ENCODE measurements at places on chromosomes 13 and 19.

DNA sequence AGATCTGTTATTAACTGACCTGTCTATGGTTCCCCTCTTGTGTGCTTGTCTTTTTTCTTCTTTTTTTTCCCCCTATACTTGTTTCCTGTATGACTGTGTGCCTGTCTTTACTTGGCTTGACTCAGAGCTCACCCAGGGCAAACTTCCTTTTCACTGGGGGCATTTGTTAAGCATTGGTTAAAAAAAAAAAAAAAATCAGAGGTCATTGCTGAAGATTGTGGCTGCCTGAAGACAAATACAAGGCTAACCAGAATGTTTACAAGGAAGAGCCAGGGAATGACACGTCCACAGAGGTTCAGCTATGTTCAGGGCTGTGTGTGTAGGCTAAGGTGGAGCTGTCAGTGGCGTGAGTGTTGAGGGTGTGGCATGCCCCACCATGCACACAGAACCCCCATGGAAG lies 47.1 kb downstream of the LNX2 start:
- DNase-seq: no peak

- no peak for DNase-seq
These were observed 73.5 kb downstream of the CAB39L start for GRCh38 chr13:49370371-49370770.

DNA sequence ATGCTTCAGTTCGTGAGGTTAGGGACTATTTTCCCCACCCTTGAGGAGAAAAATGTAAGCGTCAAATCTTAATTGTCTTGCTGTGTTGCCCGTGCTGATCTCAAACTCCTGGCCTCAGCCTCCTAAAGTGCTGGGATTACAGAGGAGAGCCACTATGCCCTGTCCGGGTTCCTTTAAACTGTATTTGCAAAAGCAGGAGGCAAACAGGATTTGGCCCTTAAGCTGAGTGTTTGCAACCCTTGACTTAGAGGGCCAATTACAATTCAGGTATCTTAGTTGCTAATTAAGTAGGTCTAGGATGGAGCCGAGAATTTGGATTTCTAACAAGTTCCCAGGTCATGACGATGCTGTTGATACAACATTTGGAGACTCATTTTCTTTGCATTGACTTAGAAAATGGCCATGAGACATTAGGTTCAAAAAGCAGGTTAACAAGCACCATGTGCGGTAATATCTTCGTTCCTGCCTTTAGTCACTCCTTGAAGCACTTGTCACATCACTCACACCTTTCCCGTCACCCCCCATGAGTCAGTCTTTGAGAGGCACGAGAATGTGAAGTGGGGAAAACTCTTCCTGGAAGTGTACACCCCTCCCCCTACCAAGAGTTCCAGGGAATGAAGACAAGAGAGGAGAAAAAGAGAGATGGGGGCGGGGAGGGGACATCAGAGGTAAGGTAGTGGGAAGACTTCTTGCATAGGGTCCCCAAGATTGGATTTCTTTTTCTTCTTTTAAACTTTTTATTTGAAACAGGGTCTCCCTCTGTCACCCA lies 2.6 kb downstream of the NAPSA start:
- DNase-seq: no peak

DNA sequence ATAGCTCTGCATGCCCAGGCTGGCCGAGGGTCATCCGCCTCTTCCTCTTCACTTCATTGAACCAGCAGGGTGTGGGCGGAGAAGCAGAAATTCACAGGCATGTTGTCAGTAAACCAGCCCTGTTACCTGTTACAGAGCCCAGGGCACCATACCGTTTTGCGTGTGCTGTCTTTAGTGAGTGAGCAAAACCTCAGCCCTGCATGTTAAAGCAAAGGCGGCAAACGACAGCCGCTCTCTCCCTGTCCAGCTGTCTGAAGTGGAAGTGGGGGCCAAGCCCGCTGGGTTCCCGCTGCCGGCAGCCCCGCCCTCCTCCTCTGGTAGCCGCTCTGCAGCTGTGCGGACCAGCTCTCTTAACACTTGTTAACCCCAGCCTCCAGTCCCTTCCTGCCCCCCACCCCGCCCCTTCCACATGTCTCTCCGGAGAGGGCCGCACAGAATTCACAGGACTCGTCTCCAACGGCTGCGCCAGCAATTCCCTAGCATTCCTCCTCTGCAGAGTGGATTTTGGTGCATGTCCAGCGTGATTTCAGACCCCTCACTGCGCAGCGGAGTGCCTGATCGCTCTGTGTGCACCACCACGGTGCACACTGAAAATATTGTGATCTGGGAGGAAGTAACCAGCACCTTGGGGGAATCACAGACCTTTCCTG lies 12.7 kb downstream of the KLHL26 start:
- DNase-seq: no peak

GRCh38 chr19:34263745-34264237 lies 9.4 kb downstream of the GARRE1 start:
- DNase-seq: no peak

GRCh38 chr19:15441317-15441716 lies 8.4 kb downstream of the WIZ start:
- no peak for DNase-seq

GRCh38 chr19:11321191-11322126 lies 18.0 kb downstream of the RAB3D start:
- DNase-seq: no peak

DNA sequence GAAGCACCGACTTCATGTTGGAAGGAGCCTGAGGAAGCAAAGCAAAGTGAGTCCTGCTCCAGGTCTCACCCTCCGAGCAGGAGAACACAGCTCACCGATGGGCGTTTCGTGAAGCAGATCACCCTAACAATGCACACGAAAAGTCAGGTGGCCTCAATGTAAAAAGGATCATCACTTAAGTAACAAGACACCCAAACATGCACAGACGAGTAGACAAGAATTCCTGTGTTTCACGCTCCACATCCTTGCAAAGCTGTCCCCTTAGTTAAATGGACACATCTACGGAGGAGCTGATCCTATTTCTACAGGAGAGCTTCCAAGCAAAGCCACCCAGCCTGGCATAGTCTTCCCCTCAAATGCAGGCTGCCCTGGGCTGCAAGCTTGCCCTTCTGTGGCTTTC lies 66.2 kb downstream of the SLC15A1 start:
- DNase-seq: no peak

GRCh38 chr13:87661471-87661870 lies 9.7 kb upstream of the SLITRK5 start:
- no peak for DNase-seq

DNA sequence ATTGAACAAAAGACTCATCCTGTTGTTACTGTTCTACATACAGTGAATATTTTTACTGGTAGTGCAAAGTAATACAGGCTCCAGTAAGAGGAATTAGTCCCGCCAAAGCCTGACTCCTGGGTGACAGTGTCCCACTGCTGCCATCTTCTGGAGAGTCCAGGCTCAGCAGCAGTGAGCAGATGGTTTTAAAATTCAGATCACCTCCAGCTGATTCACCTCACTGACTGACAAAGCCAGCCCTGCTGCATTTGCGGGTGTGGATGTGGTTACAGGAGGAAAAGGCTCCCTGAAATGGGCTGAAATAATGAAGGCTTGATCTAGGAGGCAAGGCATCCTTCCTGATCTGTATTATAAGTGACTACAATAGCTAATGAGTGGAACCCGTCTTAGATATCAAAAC lies 18.3 kb downstream of the PABPC3 start:
- peak; percentile 73 for DNase-seq

GRCh38 chr19:42023121-42023942 lies 29.3 kb upstream of the ATP1A3 start:
- DNase-seq: no peak

DNA sequence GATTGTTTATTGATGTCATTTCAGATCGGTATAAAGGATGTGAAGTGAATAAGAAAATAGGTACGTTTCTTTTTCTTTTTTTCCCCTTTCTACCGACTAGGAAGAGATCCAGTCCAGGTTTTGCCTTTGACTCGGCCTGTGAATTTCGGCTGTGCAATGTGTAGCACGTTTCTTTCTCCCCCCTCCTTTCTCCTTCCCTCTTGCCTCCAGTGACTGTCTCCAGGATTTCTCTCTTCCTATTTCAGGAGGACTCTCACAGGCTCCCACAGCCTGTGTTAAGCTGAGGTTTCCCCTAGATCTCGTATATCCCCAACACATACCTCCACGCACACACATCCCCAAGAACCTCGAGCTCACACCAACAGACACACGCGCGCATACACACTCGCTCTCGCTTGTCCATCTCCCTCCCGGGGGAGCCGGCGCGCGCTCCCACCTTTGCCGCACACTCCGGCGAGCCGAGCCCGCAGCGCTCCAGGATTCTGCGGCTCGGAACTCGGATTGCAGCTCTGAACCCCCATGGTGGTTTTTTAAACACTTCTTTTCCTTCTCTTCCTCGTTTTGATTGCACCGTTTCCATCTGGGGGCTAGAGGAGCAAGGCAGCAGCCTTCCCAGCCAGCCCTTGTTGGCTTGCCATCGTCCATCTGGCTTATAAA lies at the start of gene GPC6:
Gene GPC6 (plus strand): TSS at position 185 of the 657 bp plus-strand sequence.
- no peak for DNase-seq

- DNase-seq: peak; percentile 44
These were observed 3.0 kb downstream of the HSPBP1 start for GRCh38 chr19:55276720-55277430.

- no peak for DNase-seq
These were observed 3.5 kb downstream of the RNF113B start for GRCh38 chr13:98173431-98174152.

GRCh38 chr13:83882606-83882959 lies 309 bp upstream of the SLITRK1 start:
- no peak for DNase-seq

- DNase-seq: no peak
These were observed 36.3 kb downstream of the ZNRF4 start for GRCh38 chr19:5491565-5491964.

DNA sequence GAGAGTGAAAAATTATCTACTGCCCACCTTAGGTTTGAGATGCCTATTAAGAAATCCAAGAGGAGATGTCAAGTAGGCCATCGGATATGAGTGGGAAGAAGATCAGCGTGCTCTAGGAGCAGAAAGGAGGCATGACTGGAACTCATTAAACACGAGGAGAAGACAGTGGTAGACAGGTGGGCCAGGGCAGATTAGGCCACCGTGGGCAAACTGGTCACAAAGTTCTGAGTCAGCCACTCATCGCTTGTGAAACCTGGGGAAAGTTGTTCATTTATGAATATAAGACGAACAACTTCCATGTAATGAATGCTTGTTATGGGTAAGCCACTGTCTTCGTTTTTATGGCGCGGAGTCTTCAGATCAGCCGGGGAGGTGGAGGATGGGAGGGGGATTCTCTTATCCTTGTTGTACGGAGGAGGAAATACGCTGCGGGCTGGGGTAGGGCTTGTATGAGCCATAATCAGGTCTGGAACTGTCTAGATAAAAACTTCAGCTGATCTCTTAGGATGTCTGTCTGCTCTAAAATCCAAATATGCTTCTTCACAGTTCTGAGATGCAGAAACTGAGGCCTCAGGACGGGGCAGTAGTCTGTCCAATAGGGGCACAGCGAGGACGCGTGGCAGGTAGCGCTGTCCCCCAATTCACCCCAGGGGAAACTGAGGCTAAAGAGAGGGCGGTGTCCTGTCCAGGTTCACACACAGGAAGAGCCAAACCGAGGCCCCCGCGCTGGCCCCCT lies 1.1 kb upstream of the ZNF444 start:
- no peak for DNase-seq

DNA sequence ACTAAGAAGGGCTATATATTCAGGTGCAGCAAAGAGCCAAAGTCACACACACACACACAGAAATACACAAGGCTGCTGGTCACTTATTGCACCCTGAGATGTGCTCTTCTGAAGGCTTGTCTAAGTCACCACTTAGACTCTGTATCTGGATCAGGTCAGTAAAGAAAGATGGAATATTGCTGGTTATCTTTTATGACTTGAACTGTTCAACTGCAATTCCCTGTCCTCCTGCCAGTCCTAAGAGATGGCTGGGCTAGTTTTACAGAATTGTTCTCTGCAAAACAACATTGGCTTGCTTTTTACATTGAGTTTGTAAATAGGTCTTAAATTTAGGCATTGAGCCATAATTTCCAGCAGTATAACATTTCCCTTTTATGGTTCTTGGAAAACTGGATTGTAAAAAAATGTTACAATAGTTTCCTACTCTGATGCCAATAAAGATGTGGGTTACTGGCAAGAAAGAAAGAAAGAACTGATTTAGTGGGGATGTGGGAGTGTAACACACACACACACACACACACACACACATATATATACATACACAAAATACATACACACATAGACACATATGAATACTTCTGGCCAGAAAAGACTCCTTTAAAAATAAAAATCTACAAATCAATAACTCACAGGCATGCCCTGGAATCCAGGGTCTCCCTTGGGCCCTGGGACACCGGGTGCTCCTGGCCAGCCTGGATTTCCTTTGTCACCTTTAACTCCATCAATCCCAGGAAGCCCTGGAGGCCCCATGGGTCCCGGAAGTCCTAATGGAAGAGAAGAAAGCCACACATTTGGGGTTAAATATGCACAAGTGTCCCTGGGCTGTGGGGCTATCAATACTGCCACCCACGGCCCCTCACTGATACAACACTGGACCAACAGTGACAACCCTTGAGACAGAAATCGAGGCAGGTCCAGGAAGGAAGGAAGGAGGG lies 137.7 kb downstream of the COL4A1 start:
- DNase-seq: no peak

GRCh38 chr13:109743706-109744453 lies 42.5 kb downstream of the IRS2 start:
- DNase-seq: no peak

- no peak for DNase-seq
These were observed 120.1 kb downstream of the ZNF486 start for GRCh38 chr19:20287070-20287469.

- DNase-seq: no peak
These were observed 47.9 kb downstream of the ACTN4 start for GRCh38 chr19:38695317-38695683.

GRCh38 chr19:42051166-42052115 lies 18.6 kb downstream of the GRIK5 start:
- no peak for DNase-seq

- DNase-seq: no peak
These were observed 6.2 kb upstream of the EPN1 start for GRCh38 chr19:55668603-55669348.

DNA sequence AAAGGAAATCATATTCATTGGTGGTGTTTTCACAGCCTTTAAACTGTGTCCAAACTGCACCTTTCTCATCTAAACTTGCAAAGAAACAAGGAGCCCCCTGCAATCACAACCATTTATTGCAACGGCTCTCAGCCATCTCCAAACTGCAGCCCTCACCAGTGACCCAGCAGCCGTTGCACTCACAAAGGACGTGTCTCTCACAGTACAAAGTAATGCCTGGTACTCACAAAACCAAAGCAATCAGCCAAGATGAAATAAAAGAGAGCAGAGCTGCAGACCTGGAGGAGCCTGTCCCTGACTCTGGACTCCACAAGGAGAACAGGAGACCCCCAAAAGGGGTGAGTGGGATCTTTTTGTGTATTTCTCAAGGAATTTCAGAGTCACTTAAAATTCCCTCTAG lies 20.2 kb upstream of the CEACAM21 start:
- DNase-seq: no peak

- DNase-seq: no peak
These were observed 76.9 kb downstream of the ITGBL1 start for GRCh38 chr13:101529422-101529821.
